Heart left ventricle (tissue), 16 donors: ENCODE measurements at places on chromosomes 13 and 19. TPM values are rescaled to one million over a fixed set of nuclear protein-coding genes. Genes with fewer than 3 reads are reported as not detected.

DNA sequence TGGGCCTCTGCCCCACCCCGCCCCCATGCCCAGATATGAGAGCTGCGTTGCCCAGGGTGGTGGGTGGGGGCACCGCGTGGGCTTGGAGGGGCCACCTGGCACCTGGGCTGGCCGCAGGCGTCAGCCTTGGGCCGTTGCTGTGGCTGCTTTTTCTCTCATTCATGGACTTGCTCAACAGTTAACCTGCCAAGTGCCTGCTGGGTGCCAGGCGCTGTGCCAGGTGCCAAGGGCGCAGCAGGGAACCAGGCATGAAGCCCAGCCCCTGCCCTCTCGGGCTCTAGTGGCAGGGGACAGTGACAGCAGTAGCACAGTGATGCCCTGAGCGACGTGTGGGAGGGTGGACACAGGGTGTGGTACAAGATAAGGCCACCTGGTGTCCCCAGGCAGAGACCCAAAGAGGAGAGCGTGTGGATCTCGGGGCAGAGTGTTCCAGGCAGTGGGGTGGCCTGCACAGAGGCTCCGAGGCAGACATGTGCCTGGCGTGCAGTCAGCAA lies 28.1 kb downstream of the DHX34 start:
- peak; percentile 89 for DNase-seq

SLC39A3 gene
- total RNA-seq: 33.3 TPM

DNA sequence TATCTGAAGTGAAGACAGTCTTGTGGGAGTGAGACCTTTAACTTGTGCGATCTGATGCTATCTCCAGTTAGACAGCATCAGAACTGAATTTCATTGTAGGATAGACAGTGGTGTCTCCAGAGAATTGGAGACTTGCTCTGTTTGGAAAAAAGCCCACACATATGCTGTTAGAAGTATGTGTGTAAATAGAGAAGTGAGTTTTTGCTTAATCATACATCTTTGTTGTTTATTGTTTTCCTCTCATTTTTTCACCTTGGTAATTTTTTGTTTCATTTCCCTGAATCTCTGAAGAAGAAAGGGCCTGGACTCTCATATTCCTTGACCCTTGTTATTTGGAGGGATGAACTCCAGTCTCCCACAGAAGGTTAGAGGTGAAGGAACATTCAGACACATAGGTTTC lies 21.8 kb downstream of the FPR3 start:
- DNase-seq: no peak

DNA sequence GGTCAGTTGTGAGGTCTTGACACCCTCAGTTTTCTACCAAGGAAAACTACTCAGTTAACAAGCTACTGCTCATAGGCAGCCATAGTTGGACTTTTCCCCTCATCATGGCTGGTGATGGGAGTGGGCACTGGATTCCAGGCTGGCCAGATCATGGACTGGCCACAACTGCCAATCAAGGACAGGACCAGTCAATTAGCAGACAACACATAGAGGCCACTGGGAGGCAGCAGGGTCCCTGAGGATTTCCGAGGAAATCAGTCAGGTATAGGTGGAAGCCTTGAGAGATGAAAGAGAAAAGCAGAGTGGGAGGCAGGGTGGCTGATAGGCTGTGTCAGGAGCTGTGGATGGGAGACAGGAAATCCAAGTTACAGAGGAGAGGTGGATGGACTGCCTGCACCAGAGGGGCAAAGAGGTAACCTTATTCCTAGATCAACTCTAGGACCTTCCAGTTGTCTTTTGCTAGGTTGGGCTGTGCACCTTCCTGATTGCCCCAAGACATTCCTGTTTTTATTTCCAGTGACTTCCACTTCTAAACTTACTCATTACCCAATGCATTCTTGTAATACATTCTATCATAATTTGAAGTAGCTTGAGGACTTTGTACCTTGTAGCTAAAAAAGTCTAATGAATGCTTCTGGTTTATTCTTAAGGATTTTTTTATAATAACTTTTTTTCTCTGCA lies 361.8 kb downstream of the KCNRG start:
- DNase-seq: no peak

- DNase-seq: no peak
Observed at GRCh38 chr19:15935167-15935702, 906 bp upstream of the CYP4F11 start.

GRCh38 chr19:46182476-46182875 lies 34.4 kb downstream of the IGFL2 start:
- no peak for DNase-seq

DNA sequence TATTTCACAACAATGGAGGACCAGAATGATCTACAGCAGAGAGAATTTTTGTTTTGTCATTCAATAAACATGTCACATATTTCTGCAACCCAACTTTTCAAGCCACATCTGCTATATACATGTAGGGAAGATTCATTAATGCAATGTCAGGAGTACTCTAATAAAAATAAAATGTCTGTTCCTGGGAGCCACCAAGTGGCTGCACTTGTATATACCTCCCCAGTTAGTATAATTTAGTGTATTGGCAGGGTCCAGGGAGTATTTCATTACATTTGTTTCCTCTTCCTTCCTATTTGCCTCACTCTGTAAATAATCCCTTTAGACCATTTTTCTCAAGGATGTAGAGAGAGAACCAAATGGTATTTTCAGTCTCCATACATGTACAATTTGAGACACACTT lies 1169.0 kb downstream of the DIAPH3 start:
- no peak for DNase-seq

DNA sequence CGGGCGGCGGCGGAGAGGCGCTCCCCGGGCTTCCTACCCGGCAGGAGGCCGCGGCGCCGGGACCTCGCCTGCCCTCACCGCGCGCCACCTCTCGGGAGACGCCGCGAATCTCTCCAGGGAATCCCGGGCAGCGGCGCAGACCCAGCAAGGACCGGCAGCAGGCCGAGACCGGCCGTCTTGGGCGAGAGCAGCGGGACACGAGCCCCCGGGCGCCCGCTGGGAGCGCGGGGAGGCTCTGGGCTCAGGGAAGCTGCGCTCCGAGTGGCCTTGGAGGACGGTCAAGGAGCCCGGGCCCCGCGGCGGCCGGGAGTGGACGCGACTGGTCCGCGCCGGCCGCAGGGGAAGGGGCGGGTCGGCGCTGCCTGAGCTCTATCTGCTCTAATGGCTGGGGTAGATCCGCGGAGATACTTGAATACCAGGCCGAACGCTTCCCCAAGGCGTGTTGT lies 14.7 kb downstream of the CDX2 start:
- DNase-seq: no peak

KLC3 gene
- not detected for total RNA-seq

SIGLEC9 gene
- total RNA-seq: 2.4 TPM

ALOX5AP gene
- total RNA-seq: 15.5 TPM

- DNase-seq: no peak
Observed at GRCh38 chr19:1109032-1109551, 5.3 kb downstream of the GPX4 start.

GRCh38 chr13:96844616-96845015 lies 149.7 kb downstream of the OXGR1 start:
- DNase-seq: no peak

NLRP4 gene
- not detected for total RNA-seq
